ENCODE measurements at places on chromosomes 1 and 21.

GRCh38 chr1:40363721-40364120, 9.8 kb upstream of the SMAP2 start:
- no peak for DNase-seq

- no peak for DNase-seq
Observed at GRCh38 chr1:74271503-74271902, 36.3 kb downstream of the TNNI3K start.

DNA sequence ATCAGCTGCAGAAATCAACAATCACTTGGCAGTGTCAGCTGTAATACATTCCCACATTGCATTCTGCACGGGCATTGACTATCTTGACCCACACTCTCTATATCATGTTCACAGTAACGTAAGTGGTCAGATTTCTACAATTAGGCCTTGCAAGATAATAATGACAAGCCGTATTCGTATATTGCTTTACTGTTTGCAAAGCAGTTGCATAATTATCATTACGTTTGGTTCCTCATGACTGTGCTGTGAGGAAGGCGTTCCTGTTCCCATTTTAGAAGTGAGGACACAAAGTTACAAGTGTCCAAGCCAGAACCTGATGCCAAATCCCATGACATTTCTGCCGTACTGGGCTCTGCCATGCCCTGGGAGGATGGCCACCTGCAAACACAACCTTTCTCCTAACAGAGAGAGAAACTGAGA, 53.5 kb upstream of the TARBP1 start:
- no peak for DNase-seq

DNA sequence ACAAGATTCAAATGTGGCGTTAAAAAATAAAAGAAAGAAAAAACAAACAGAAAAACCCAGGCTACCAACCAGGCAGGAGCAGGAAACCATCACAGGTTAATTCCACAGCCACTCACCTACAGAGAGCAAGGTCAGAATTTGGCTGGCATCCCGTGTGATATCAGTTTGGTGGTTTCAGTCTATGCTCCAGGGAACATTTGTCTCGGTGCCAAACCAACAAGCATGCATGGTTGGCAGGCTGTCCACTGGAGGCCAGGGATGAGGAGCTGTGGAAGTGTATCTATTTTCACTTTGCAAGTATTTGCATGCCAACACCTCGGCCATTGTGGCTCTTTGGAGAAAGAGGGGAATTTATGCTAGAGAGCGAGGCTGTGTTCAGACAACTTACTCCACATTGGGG, 53.1 kb upstream of the PROX1 start:
- no peak for DNase-seq

DNA sequence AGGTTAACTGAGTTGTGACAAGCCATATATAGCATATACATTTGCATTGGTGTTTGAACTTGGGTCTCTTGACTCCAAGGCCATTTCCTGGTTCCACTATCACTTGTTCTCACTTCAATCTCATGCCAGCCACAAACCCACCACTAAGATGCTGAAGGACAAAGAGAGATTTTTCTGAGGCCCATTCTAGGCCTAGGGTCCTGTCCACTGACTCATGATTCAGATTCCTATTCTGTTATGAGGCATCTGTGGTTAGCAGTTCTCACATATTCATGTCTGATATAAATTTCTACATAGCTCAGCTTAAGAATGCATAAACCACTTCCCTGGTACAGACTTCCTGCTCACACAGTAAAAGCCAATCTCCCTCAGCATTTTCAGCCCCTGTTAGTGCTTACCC, 326.1 kb upstream of the BEND5 start:
- DNase-seq, result no peak

GRCh38 chr1:46001081-46001785, 131.2 kb downstream of the PIK3R3 start:
- no peak for DNase-seq

GRCh38 chr1:21072721-21073120, 104.0 kb downstream of the EIF4G3 start:
- no peak for DNase-seq

DNA sequence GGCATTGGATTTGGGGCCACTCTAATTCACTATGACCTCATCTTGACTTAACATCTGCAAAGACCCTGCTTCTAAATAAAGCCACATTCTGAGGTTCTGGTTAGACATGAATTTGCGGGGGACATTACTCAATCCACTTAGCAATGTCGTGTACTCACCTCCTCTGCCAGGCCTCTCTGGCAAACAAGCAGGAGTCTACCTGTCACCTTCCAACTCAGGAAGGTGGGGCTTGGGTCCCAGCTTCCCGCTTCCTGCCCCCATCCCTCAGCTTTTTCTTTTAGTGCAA, 177.8 kb downstream of the PSMG1 start:
- no peak for DNase-seq

DNA sequence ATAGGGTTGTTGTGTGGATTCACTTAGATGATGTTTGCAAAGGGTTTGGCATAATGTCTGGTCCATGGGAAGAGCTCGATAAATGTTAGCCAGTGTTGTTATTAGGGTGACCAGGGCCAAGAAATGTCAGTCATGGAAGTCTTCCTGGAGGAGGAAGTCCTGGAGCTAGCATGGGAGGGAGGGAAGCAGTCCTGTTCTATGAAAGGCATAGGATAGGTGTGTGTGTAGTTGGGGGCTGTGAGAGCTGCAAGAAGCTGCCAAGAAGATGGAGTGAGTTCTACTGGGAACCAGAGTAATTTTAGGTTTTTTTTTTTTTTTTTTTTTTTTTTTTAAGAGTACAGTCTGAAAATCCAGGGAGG, 4.7 kb downstream of the LGR6 start:
- DNase-seq, result no peak

DNA sequence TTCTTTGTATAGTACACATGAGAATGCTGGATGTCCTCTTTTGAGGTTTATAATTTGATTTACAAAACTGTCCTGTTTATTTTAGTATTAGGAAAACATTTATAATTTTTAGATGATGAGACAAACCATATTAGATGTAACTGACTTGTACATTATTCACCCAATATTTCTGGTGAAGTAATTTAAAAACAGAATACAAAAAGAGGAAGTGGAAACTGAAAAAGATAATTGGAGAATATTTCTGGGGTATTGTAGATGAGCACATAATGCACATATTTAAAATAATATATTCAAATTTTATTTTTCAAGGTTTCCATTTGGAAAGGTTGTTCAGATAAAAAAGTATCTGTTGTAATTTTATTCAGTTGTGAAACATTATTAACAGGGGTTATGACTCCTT, 40.7 kb downstream of the XPR1 start:
- no peak for DNase-seq

DNA sequence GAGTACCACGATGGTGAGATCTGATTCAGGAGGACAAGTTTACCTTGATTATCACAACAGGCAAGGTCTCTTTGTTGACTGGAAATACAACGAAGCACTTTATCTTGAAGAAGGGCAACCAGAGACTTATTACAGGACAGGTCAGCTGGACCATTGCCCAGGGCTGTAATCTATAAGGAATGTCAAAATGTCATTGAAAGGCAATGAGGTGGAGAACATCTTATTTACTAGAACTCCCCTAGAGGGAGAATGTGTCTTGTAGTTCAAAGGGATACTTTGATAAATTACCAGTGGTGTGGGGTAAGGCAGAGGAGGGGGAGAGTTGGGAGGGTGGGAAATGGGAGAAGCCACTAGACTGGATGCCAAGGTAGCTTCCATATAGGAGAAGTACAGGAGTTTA, 212.3 kb downstream of the NCAM2 start:
- no peak for DNase-seq

- DNase-seq, result no peak
Observed at GRCh38 chr1:55060133-55060999, 21.0 kb downstream of the PCSK9 start.

DNA sequence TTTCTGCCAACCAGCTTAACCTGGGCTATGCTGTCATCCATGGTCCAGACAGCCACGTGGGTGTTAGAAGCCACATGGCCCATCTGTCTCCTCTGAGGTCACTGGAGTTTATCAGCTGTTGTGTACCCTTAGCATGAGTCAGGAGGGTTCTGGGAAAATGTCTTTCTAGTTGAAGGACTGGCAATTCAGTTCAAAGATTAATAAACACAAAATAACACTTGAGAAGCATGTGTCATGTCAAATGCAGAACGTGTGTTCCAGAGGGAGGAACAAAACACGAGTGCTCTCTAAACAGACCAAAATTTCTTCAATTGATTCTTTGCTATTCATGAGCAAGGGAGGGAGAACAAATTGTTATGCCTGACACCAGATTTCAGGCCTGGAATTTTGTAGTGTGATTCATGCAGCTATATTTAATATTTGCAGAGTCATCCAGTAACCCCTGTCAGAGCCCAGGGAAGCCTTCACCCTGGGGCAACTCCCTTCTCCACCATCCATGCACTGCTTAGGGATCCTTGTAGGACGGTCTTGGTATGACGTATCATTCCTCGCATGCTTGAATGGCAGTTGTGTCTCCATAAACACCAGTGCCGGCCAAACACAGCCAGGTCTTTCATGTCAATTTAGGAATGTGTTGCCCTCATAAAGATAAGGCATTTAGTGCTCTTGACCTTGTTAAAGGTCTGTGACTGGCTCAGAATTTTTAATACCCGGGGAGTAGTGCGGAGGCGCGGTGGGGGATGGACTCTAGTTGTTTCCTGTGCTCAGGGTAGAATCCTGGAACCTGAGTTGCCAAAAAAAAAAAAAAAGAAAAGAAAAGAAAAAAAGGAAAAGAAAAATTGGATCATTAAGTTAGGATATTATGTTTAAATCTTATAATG, 27.7 kb upstream of the DYRK1A start:
- DNase-seq, result no peak

DNA sequence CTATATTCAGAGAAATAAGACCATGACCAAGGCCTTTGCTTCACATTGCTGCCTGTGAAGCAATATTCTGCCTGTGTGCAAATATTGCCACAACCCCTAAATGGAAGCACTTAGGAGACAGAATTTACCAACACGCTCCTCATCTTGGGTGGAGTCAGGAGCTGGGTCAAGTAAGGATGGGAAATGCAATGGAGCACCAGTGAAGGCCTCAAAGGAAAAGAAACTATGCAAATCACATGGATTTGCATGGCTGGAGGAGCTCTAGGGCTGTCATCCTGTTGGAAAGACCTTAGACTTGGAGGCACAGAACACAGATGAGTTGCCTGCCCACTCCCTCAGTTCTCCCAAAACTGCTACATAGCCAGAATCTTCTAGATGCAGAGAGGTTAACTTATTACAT, 435.5 kb downstream of the SIPA1L2 start:
- DNase-seq, result no peak

DNA sequence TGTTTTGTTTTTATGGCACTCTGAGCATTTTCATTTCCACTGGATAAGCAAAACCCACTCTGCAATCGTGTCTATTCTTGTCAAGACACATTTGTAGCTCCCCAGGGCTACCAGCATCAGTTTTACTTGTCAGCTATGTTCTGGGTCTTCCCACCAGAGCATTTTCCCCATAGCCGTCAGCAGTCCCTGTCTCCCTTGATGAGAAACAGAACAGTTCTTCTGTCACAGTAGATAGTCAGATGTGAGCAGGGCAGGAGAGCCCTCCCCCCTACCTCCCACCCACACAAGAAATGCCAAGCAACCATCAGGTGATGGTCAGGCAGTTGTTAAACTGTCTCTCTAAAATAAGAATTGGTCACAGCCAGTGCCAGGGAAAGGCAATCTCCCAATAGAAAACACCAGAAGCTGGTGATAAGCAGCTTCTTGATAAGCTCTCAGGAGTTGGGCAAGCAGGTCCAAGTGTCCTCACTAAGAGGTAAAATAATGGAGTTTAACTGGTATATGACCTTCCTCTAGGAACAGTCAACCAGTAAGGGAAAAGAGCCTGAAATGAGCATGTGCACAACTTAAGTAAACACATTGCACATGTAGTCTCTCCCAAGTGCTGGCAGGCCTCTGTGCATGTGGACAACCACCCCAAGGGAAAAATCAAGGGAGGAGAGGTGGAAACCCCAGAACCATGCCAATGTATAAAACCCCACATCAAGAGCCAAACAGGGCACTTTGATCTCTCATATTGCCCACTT, 208.2 kb downstream of the S1PR1 start:
- DNase-seq, result no peak

DNA sequence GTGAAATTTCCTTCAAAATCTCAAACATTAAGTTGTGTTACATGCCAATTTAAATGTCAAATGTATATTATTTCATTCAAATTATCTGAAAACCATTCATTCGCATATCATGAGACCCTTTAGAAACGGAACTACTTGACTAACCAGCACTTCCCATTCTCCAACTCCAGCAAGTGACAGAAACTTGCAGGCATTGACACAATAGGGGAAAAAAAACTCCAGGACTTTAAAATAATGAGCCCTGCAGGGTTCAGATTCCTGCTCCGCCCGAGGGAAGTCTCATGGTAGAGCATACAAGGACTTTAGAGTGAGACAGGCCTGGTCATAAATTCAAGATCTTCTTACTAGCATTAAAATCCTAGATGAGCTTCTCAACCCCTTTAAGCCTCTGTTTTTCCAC, 138.9 kb downstream of the NR5A2 start:
- no peak for DNase-seq

DNA sequence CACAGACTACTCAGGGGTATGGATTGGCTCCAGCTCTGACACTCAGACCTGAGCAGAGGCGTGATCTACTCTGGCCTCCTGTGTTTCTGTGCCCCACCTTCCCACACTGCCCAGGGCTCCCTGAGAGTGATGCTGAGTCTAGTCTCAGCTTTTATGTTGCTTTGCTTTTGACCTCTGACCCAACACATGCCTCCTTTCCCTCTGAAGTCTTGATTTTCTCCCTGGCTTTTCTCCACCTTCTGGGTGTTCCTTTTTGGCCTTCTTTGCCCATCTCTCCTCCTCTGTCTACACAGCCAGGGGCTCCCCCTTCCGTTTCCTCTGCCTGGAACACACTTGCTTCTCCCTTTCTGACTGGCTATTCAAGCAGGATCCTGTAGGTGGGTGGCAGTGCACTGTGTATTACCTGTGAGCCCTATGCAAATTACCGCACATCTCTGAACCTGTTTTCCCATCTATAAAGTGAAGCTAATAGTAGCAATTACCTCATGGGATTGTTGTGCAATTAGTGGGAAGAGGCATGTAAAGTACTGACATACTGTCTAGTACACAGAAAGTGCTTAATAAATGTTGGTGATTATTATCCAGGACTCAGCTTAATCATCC, 13.7 kb upstream of the MEX3A start:
- no peak for DNase-seq

GRCh38 chr1:8017495-8018197, 8.5 kb downstream of the ERRFI1 start:
- no peak for DNase-seq

DNA sequence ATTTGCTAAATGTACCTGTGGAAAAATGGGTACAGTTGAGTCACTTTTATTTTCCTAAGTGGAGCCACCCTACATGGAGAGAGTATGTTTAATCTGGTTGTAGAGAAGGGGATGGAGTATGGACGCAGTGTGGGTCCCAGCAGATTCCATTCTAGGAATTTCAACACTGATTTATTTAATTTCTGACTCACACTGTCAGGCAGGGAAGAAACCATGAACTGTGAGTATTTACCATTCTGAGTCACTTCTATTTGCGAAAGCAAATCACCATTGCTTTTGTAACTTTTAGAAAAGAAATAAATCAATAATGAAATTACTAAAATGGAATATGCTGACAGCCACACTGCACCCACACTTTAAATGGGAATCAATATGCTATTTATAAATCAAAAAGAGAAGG, 339.0 kb downstream of the DSCAM start:
- no peak for DNase-seq

GRCh38 chr21:15062606-15062965, 2.2 kb downstream of the NRIP1 start:
- no peak for DNase-seq

GRCh38 chr1:229479660-229480399, 28.3 kb downstream of the NUP133 start:
- no peak for DNase-seq

- DNase-seq, result no peak
Observed at GRCh38 chr1:111937147-111937725, 52.2 kb downstream of the KCND3 start.

Measured in activated T-cell treated with anti-CD3 and anti-CD28 coated beads for 1 hour (primary cell).